ENCODE measurements at places on chromosomes 7 and 10.

- DNase-seq, result no peak
These were observed 45.3 kb downstream of the BTBD16 start for GRCh38 chr10:122316224-122316884.

DNA sequence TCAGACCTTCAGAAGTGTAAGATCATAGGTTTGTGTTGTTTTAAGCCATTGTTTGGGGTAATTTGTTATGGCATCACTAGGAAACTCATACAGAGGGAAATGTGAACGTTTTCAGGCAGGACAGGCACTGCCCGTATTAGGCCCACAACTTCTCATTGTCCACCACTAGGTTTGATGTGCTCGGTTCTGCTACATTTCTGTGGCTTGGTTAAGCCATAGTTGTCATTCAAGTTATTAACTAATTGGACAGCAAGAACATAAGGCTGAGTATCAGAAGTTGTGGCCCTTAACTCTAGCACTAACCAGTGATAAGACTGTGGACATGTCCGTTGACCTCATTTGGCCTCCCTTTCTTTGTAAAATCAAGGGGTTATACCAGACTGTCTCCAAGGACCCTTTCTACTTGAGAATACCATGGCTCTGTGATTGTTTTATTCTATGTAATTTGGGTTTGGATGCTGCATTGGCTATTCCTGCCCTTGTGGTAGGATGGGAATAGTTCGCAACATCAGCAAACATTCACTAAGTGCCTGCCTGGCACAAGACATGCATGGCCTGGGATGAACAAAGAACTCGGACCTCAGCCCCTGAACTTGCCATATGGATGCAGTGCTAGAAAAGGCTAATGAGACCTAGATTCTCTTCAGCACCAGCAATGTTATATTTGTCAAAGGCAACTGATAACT lies 85.7 kb downstream of the CCDC71L start:
- DNase-seq, result no peak

GRCh38 chr7:149070372-149071125 lies 20.0 kb downstream of the ZNF786 start:
- no peak for DNase-seq

- DNase-seq, result no peak
These were observed 24.1 kb downstream of the FZD1 start for GRCh38 chr7:91288208-91288824.

GRCh38 chr7:26759108-26759507 lies 105.3 kb downstream of the SKAP2 start:
- no peak for DNase-seq

DNA sequence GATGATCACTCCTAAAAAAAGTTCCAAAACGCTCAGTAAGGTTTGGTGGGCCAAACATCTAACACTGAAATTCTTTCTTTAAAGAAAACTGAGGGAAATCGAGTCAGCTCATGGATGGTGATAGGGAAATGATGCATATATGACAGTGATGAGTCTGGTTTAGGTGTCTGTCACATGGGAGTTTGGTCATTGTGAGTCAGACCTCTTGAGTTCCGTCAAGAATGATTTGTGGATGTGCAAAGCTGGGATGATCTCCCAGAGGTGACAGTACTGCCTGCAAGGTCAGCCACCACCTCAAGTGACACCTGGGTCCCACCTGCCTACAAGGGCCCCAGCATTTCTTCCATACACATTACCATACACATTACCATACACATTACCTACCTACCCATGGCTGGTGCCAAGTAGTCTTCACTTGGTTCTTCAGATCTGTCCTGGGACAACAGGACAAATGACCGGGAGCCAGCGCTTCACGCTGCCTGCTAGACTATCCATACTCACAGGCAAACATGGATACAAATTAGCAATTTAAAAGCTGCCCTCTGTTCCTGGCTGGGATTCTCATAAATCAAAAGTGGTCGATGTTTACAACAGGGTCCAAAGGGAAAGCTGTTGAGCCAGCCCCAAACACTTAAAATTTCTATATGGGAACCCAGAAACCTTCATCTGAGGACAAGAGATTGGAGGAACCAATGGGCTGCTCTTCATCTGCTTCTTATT lies 128.4 kb downstream of the ADAM12 start:
- DNase-seq, result no peak

- no peak for DNase-seq
These were observed 121.1 kb downstream of the CXCL12 start for GRCh38 chr10:44263771-44264170.

GRCh38 chr10:122172361-122173008 lies 98.6 kb upstream of the BTBD16 start:
- DNase-seq, result peak; percentile 71

DNA sequence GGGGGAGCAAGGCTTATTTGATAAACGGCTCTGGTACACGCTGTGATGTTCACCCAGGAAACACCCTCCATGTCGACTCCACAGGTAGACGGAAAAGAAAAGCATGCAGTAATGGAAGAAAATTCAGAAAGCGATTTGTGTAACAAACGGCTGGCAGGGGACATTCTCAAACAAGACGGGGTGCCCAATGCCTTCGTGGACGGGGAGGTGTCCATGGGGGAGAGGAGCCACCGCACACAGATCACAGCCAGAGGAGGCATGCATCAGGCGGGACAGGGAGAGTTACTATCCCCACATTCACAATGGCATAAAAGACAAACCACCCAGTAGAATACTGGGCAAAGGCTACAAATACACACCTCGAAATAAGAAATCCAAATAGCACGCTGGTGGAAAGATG lies 20.1 kb downstream of the CNPY1 start:
- no peak for DNase-seq

DNA sequence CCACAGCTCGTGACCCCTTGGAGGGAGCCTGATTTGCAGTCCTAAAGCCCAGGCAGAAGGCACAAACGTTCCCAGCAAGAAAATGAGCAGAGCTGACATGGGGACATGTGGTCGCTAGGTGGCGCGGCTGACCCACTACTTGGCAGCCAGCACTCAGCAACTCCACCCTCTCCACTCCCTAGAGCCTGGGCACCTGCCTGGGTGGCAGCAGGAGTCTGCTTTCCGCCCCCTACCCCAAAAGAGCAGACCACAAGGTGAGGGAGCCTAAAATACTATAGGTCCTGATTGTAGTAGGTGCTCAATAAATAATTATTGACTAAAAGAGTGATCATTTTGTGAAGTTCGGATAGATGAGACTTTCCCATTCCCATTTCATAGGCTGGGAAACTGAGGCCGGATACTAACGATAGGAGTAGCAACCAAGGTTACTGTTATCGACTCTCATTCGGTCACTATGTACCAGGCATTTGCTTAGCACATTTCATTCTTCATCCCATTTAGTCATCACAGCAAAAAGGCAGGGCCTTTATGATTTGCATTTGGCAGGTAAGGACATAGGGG lies 57.4 kb downstream of the NEUROG3 start:
- peak; percentile 65 for DNase-seq

DNA sequence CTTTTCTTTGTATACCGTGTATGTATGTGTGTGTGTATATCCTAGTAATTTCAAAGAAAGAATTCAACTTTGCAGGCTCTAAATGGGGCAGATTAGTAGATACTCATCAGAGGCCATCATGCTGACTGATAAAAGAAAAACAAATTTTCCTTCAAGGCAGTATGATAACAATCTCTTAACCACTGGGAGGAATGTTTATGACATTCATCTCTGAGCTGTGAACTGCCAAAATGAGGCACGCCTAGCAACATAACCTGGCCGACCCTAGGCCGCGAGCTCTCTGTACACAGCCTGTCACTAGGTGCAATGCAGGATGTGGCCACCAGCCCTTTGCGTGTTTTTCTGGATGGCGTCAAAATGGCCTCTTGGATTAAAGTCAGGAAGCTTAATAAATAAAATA lies 343.7 kb upstream of the GALNT17 start:
- no peak for DNase-seq

- no peak for DNase-seq
These were observed 142.0 kb upstream of the MALRD1 start for GRCh38 chr10:18906636-18907035.

DNA sequence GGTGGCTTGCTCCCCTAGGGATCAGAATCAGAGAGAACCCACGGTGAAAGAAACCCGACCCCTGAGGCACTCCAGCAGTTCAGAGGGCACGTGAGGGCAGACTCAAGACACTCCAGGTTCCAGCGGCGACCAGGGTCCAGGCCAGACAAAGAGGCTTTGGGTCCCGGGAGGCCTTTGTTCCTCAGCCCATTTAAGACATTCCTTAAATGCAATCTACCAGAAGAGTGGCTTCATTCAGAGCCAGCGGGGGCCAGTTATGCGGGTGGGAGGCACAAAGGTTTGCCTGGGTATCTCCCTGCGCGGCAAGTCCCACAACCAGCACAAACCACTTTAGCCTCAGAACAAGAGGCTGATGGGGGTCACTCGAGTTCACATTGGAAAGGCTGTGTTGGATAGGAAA lies 53.6 kb downstream of the AFAP1L2 start:
- DNase-seq, result no peak

- no peak for DNase-seq
These were observed 37.2 kb downstream of the CYCS start for GRCh38 chr7:25087855-25088254.

DNA sequence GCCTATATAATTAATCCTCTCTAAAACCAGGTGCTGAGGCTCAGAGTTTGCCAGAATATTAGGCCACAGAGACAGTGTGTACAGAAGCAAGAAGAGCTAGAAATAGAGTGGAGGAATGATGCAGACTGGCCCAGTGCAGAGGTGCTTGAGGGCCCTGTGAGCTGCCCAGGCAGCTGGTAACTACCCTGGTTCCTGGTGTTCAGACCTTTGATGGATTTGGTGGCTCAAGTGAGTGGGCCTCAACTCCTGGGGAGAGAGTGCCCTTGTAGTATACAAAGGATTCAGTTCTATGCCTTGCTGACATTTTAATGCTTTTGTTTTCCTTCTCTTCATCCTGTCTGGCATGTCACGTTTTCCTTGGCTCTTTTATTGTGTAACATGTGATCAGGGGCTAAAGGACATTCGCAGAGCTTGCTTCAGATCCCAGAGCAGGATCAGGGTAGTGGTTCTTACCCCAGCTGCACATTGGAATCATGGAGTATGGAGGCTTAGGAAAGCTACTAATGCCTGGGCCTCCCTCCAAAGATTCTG lies 20.0 kb downstream of the LRRC4 start:
- no peak for DNase-seq

DNA sequence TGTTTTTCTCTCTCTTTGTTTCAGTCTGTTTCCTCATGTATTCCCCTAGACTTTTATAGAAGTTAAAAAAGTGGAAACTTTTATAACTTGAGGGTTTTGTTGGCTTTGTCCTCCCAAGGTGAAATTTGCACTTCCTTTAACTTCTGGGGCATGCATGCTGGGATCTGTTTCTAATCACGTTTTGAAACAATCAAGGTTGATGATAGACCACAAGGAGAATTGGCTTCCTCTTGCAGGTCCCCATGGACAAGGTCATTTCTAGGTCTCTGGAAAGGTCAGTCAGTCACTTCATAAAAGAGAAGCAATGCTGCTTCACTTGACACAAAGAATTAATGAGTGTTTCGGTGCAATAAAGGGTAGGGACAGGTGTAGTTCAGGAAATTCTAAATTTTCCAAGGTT lies 811.8 kb upstream of the CELF2 start:
- no peak for DNase-seq

DNA sequence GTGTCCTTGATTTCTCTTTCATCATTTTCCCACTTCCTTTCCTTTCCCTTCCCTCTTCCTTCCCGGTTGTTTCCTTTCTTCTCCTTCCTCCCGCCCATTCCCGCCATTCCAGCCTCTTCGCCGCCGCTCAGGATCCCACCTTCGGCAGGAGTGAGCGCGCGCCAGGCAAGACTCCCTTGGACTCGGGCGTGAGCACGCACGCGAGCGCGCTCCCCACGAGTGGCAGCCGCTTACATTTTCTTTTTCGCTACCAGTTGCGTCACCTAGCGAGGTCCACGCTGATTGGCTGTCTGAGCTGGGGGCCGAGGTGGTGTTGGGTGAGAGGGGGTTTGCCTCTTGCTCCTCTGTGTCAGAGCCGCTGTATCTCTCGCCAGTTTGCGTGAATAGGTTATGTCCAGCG lies 11.8 kb downstream of the ZAN start:
- DNase-seq, result peak; percentile 81

- DNase-seq, result no peak
These were observed 335.9 kb downstream of the XPNPEP1 start for GRCh38 chr10:109587366-109587765.

- peak; percentile 65 for DNase-seq
These were observed 219.4 kb upstream of the CELF2 start for GRCh38 chr10:10798102-10798863.

DNA sequence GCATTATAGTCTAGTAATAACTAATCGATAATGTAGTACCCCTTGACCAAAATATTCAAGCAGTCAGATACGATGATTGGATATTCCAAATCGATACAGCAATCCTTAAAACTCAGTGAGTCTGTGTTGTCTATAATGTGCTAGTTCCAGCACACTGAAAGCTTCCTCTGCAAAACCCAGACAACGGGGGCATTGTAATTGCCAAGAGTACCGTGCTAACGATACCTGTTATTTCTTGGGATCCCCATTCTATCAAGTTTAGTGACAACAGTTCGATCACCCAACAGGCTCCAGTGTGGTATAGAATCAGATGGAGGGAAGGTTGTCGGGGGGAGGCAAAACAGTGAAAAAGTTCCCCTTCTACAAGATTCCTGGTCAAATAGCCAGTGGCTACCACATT lies 865 bp downstream of the ZNF438 start:
- no peak for DNase-seq

DNA sequence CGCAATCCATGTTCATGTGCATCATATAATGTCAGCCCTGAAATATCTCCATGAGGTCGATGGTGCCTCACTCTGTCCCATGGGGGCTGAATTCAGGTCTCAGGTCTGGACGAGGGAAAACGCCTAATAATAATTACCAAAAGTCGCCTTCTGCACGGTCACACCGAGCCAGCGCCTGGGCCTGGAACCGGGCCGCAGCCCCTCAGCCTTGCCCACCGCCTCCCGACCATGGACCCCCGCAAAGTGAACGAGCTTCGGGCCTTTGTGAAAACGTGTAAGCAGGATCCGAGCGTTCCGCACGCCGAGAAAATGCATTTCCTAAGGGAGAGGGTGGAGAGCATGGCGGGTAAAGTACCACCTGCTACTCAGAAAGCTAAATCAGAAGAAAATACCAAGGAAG lies 18.8 kb upstream of the KLRG2 start:
- DNase-seq, result no peak

DNA sequence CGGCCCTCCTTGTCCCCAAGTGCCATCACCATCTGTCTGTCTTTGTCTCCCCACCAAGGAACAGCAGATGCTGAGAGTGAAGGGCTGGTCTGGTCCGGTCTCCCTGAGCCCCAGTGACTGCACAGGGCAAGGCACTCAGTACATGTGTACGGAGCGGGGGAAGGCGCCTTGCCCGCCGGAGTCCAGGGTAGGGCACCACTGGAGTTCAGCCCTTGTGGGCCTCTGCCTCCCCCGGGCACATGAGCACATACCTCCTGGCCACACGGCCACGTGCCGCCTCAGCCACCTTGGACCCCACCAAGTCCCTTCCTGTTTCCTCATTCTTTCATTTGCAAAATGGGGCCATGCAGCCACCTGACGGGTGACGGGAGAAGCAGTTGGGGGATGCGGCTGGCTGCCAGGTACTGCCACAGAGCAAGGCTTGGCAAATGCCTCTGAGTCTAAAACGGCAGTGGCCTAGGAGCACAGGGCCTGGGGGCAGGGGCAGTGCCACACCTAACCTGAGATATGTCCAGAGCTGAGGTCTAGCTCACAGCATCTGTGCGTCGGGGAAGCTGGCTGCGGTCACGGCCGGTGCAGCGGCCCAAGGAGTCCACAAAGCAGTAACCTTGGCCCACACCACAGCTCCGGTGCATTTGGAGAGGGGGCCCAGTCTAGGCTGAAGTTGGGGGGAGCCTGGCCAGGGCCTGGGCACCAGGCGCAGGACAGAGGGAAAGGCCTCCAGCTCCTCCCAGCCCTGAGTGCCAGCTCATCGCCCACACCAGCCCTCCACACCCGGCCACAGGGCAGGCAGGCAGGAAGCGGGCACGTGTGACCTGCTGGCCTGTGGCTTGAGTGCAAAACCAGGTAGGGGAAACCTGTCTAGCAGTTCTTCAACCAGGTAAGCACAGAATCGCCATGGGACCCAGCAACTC lies 5.2 kb downstream of the ADAP1 start:
- no peak for DNase-seq

All from right hindlimb (tissue), 1 donor.